ENCODE measurements at places on chromosomes 1 and 21.

DNA sequence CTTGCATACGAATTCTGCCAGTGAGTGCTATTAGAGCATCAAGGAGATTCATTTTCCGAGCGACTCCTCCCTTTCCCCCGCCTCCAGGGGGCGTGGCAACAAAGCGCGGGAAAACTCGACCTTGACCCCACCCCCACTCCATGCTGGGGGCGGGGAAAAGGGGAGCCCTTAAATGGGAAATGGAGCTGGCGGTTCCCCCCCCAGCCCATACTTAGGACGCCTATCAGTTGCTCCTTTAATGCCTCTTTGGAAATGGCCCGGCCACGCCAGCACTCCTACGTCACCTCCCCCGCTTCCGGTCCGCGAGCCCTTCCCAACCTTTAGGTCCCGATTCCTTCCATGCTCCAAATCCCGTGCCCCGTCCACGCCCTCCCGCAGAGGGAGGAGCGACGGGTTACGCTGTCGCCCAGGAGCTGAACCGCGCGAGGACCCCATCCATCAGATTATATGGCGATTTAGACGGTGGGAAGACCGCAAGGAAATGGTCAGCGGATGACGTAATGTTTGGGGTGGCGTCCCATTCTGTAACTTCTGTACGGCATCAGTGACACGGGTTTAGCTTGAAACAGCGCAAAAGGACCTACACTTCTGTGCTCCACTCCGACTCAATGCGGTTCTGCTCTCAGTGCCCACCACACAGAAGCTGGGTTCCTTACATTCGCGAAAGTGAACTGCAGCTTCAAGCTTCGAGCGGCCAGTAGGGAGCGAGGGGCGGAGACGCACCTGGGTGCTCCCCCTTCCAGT, 702 bp upstream of the ZNF687 start:
- DNase-seq: peak; percentile 97

DNA sequence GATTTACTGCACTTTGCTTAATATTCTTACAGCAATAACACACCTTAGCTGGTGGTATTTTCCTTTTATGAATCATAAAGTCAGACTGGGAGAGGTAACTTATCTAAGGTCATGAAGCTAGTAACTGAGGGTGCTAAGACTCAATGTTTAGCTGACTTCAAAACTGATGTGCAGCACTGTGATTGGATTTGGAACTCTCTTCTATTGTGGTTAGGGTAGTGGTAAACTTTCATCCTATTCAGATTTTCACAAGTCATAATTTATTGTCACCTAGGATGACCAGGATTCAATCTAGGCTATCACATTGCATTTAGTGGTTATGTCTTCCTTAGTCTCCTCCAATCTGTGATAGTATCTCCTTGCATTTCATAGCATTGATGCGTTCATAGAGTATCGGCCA, 18.9 kb downstream of the EPB41 start:
- no peak for DNase-seq

DNA sequence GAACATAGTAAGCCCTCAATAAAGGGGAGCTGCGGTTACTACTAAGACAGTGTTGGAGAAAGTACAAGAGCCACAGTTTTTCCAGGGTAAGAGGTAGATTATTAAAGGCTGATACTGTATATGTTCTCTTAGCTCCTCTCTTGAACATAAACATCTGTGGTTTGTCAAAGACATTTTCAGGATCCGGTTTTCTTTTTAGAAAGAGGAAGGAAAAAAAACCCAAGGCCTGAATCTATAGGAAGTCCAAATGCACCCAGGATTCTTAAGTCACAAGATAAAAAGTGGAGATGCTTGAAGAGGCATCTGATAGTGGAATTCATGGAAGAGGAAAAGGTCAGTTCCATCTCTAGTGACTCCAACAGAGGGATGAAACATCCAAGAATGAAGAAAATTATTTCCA, 24.6 kb upstream of the SLC45A3 start:
- DNase-seq: no peak

GRCh38 chr1:25945761-25946160, 39.5 kb upstream of the STMN1 start:
- no peak for DNase-seq

GRCh38 chr1:236078993-236079392, 14.1 kb upstream of the NID1 start:
- no peak for DNase-seq

- DNase-seq: no peak
These were observed 151.7 kb downstream of the LYPLAL1 start for GRCh38 chr1:219325368-219325742.

- DNase-seq: no peak
These were observed 6.9 kb upstream of the PRSS38 start for GRCh38 chr1:227808566-227808965.

Measured in iris pigment epithelial cell (primary cell).